ENCODE measurements at places on chromosomes 7 and 10.

- no peak for DNase-seq
Observed at GRCh38 chr7:98357751-98358161, 43.1 kb downstream of the BAIAP2L1 start.

DNA sequence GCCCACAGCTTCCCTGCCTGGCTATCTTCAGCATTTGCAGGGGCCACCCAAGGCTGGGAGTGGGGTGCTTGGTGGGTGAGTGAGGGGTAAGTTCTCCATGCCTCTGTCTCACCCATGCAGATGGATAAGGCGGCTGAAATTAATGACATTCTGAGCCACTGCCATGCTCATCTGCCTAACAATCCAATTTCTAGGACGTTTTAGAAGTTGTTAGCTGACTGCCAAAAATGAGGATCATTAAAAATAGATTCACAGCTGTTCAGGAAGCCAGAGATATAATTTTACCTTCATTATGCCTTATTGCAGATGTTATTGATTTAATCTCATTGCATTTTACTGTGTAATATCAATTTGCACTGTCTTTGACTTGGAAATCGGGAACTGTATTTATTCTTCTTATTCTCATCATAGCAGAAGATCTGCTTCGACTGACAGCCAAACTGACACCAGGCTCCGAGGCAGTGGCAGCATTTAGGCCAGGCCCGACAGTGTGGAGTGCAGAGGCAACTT, 334.4 kb upstream of the NPVF start:
- DNase-seq, result no peak

DNA sequence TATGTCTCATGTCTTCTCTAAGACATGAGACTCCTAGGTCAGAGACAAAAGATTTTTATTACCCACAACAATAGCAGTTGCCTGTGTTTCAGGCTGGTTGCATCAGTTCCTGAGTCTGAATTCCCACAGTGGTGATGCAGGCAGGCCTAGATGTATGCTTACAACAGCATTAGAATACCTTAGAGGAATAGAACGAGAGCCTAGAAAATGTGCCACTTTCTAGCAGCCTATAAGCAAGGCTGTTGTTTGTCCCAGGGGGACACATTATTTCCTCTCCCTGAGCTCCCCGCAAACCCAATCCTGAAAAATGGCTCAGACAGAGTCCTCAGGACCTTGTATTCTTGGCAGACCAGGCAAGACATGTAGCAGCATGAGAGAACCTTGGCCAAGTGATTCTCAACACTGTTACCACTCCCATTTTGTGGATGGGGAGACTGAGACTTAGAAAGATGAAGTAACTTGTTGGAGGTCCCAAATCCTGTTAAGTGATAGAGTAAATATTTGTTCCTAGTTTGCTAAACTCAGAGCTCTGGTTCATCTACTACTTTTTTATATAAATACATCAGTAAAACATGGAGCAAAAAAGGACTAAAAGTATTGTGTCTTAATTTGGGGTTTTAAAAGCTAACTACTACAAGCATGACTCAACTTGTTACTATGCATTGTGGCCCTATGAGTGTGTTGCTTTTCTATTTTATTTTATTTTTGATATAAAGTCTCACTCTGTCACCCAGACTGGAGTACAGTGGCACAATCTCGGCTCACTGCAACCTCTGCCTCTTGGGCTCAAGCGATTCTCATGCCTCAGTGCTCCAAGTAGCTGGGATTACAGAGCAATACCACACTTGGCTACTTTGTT, 14.2 kb downstream of the VTI1A start:
- DNase-seq, result no peak

- no peak for DNase-seq
Observed at GRCh38 chr7:123190109-123190831, 9.5 kb downstream of the SLC13A1 start.

GRCh38 chr7:29593459-29593858, 29.8 kb downstream of the PRR15 start:
- DNase-seq, result no peak

- no peak for DNase-seq
Observed at GRCh38 chr7:151954866-151955820, 1.1 kb upstream of the GALNTL5 start.

DNA sequence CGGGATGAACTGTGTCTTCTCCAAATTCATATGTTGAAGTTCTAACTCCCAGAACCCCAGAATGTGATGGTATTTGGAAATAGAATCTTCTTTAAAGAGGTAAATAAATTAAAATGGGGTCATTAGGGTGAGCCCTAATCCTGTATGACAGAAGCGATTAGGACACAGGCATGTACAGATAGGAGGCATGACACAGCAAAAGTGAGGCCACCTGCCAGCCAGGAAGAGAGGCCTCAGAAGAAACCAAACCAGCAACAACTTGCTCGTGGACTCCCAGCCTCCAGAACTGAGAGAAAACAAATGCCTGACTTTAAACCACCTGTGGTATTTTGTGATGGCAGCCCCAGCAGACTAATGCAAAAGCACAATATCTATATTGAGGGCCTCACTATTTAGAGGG, 214.3 kb downstream of the NEBL start:
- no peak for DNase-seq

DNA sequence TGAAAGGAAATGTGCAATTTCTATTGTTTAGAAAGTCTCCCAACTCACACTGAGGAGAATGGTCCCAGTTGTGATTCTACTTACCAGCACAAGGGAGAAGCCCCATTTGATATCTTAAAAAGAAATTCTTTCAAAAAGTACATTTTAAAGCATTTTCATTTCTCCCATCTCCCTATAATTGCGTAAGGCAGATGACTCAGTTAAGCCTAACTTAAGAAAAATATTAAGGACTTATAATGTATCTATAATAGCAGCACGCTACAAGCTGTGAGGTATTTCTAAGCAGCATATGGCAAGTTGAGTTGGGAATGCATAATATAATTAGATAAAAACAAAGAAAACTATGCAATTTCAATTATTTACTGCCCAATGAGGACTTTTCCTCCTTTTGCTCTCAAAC, 8.5 kb upstream of the NRCAM start:
- no peak for DNase-seq

GRCh38 chr10:119525116-119525515, 17.4 kb downstream of the RGS10 start:
- DNase-seq, result no peak

DNA sequence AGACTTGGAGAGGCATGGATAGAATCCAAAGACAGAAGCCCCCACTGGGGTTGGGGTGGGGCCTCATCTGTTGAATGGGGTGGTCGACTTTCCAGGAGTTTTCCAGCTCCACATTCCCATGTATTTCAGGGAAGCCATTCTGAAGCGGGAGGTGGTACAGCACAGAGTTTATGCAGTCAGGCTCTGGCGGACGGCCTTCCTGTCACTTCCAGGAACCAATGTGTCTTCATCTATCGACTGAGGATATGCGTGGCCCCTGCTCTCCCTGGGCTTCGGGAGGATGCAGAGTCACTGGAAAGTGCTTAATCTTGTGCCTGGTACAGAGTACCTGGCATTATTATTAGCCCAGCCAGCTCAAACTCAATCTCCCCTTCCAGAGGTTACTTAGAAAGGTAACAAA, 26.3 kb downstream of the DOCK1 start:
- no peak for DNase-seq

GRCh38 chr7:64875658-64876406, 27.2 kb upstream of the ZNF273 start:
- DNase-seq, result no peak

DNA sequence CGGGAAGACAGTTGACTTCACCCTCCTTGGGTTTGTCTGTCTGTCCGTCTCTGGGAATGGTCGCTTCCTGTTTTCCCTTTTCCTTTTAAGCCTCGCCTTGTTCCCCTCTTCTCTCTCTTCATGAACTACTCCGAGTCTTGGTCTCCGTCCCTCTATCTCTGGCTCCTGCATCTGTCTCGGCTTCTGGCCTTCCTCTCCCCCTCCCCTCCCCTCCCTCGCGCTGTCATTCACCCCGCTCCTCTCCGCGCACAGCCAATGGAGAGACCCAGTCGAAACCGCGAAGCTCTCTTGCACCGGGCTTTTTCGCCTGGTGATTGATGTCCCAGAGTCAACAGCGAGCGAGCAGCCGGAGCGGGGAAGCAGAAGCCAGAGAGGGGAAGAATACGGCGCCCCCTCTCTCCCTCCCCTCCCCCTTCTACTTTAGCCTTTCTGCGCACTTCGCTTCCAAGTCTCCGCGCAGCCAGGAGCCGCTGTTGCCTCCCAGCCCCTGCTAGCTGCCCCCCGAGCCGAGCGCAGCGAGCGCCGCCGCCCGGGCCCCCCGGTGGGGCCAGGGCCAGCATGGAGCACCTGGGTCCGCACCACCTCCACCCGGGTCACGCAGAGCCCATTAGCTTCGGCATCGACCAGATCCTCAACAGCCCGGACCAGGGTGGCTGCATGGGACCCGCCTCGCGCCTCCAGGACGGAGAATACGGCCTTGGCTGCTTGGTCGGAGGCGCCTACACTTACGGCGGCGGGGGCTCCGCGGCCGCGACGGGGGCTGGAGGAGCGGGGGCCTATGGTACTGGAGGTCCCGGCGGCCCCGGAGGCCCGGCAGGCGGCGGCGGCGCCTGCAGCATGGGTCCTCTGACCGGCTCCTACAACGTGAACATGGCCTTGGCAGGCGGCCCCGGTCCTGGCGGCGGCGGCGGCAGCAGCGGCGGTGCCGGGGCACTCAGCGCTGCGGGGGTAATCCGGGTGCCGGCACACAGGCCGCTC, at the start of gene TLX1:
TSS of gene TLX1 (plus strand) at position 317 of the 978 bp plus-strand sequence. CDS start at position 559, 242 bp downstream.
- DNase-seq, result no peak

- no peak for DNase-seq
Observed at GRCh38 chr10:76469675-76470074, 1038.3 kb downstream of the LRMDA start.

DNA sequence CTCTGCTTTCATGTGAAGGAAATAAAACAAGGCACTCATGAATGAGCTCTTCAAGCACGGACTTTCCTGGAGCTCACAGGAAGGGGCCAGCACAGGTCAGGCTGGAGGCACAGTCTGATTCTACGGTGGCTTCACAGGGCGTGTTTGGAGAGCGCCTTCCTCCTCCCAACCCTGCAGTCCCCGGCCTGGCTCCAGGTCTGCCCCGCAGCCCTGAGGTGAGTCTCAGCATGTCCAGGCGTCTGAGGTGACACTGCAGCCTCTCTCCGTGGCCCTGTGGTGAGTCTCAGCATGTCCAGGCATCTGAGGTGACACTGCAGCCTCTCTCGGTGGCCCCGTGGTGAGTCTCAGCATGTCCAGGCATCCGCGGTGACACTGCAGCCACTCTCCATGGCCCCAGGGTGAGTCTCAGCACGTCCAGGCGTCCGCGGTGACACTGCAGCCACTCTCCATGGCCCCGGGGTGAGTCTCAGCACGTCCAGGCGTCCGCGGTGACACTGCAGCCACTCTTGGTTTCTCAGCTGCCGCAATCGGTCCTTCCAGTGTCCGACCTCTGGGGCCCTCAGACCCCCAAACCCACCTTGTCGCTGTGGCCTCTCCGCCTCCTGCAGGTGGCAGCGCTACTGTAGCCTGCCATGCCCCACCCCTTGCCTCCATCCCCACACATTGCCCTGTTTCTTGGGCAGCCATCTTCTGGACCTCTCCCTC, 381.7 kb downstream of the DNAJB6 start:
- no peak for DNase-seq

DNA sequence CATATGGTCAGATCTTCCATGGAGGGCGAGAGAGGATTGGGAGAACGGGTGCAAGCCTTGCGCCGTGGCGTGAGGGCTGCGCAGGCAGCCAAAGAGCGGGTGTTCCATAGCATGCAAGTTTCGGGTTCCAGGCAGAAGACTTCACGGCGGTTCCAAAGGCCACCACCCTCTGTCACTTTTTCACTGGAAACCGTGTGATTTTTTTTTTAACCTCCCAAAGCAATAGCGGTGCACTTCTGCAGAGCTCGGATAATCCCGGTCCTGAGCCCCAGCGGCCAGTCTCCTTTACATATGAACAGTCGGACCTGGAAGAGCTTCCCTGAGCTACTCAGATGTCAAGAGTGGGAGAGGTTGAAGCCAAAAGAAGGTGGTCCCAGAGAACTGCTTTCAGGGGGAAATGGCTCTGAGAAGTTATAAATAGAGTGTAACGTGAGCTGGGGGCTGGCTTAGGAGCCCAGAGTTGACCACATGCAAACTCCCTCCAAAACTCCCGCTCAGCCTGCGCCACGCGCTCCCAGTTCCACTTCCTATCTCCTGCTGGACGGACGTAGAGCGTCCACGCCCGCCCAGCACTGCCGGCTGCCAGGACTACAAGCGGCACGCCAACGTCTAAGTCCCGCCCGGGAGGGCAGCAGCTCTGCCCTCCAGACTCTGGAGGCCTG, at the start of gene MEOX2:
TSS of gene MEOX2 (minus strand) at position 389 of the 662 bp plus-strand sequence. CDS start at position 108, 281 bp downstream.
- DNase-seq, result no peak

DNA sequence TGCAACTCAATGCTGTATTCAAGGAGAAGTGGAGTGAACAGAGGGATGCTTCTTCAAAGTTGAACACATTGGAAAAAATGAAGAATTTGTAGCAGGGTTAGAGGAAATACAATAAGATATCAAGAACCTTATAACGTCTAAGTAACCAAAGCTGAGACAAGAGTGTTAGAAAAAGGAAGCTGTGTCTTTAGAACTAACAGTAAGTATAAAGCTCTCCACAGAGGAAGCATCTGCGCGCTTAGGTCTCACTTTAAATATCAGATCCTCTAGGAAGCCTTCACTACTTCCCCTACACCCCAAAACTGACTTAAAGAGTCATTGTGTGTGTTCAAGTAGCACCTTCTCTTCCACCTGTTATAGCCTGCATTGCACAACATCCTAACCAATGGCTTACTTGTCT, 43.0 kb downstream of the CH25H start:
- DNase-seq, result no peak

GRCh38 chr7:148567524-148567923, 23.0 kb upstream of the C7orf33 start:
- no peak for DNase-seq

All from cerebellum (tissue), 4 donors.